Osteocyte (in vitro differentiated cells): ENCODE measurements at places on chromosomes 5 and 9. TPM values are rescaled to one million over a fixed set of nuclear protein-coding genes. Genes with fewer than 3 reads are reported as not detected.

DNA sequence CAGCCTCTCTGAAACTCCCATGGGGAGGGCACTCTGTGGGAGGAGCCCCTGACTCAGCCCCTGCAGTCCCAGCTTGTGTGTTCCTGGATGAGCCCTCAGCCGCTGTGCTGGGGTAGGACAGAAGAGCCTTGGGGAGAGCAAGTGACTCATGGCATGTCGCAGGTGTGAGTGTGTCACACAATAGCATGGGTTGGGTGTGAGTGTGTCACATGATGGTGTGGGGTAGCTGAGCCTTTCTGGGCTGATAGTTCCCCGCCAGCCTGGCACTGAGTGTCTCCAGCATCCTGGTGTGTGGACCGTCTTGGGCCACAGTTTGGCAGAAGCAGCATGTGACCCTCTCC, 83.4 kb downstream of the PHF2 start:
- H3K27me3 ChIP-seq: no peaks in the 10 kb centered on the region
- H3K36me3 ChIP-seq: peaks cover 8% of the 10 kb centered on the region
- no peak overlapping the region for H3K27ac ChIP-seq

DNA sequence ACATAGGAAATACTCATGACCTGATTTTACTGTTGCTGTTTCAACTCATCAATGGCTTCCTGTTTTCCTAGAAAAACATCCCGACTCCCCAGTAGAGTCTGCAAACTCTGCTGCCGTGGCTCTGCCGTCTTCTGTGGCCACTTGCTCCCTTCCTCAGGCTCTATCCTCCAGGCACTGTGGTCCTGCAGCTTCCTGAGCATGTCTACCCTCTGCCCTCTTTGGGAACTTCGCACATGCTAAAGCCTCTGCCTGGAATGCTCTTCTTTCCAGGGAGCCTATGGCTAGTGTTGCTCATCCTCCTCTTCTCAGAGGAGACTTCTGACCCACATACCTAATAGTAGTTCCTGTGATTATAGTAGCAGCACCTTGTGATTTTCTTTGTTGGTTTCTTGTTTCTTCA, 256.9 kb downstream of the MAN2A1 start:
- no peaks in the 10 kb centered on the region for H3K27me3 ChIP-seq
- no peak for DNase-seq
- H3K4me1 ChIP-seq: peaks cover 29% of the 10 kb centered on the region
- H3K4me3 ChIP-seq: no peak overlapping the region
- no peaks in the 10 kb centered on the region for H3K36me3 ChIP-seq

DNA sequence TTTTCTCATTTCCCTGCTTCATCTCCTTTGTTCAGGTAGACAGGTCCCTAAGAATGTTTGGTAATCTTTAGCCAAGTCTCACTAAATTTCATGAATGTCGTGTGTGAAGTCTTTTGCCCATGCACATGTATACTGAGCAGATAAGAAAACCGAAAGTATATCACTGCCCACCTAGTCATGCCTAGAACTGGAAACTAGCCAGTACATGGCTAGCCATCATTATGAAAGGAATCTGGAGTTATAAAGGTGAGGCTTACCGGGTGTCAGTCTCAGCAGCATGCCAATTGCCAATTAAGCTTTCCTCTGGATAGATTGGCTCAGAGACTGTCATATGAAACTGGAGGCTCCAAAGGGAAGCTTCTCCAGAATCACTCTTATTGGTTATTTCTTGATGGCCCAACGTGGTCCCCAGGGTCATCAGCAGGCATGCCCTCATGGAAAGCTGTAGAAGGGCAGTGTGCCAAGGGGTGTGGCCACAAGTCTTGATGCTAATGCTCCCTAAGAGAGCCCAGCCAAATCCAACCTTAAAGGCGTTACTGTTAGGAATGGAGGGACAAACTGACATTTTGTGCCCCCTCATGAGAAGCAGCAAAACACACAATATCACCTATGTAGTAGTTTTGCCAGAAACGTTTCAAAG, 307.3 kb upstream of the PIK3R1 start:
- H3K27ac ChIP-seq: no peak overlapping the region
- H3K4me1 ChIP-seq: no peaks in the 10 kb centered on the region
- no peak for DNase-seq

Gene SLC6A18
- total RNA-seq: not detected in 2 replicates

GRCh38 chr9:69442486-69442885, 117.5 kb downstream of the ENTREP1 start:
- no peaks in the 10 kb centered on the region for H3K27me3 ChIP-seq
- H3K36me3 ChIP-seq: peaks cover 9% of the 10 kb centered on the region

- no peak overlapping the region for H3K27ac ChIP-seq
- DNase-seq: no peak
- H3K4me3 ChIP-seq: no peak overlapping the region
- H3K36me3 ChIP-seq: no peaks in the 10 kb centered on the region
- H3K4me1 ChIP-seq: peaks cover 3% of the 10 kb centered on the region
Observed at GRCh38 chr5:6780802-6781391, 67.7 kb downstream of the TENT4A start.
